BE2C (cell line): ENCODE measurements at places on chromosomes 16 and 17.

- no peak for DNase-seq
Observed at GRCh38 chr16:31016018-31016417, 5.6 kb upstream of the STX1B start.

DNA sequence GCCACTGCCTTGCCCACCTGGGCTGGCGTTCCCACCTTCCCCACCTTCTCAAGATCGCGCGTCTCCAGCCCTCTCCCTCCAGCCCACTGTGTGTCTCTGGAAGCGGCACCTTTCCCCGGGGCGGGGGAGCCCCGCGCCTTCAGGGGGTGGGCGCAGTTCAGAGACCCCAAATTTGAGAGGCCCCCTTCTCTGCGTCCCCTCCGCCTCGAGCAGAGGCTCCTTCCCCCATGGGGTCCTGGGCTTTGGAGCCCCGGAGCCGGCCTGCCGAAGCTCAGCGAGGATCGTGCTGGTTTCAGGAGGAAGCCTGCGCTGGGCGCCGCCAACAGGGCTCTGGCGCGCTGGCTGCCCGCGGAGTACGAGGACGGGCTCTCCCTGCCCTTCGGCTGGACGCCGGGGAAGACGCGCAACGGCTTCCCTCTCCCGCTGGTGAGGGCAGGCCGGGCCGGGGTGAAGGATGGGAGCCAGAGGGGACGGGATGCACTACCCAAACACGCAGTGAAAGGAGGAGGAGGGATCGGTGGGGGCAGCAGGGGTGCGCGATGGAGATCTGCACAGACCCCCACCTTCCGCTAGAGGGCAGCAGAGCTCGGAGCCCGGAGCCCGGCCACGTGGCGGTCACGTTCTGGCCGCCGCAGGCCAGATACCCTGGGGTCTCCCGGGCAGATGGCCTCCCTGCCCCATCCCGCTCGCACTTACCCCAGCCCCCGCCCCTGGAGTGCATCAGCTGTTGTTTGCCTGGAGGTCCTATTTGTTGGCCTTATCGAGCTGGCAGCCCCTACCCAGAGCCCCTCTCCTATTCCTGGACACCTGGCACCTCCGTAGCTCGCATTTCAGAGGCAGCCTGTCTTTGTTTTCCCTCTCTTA, 11.1 kb downstream of the LPO start:
- peak; percentile 71 for DNase-seq

GRCh38 chr17:7046127-7046724, 2.3 kb upstream of the SLC16A11 start:
- DNase-seq = no peak

GRCh38 chr17:55172612-55173011, 92.1 kb upstream of the HLF start:
- no peak for DNase-seq

DNA sequence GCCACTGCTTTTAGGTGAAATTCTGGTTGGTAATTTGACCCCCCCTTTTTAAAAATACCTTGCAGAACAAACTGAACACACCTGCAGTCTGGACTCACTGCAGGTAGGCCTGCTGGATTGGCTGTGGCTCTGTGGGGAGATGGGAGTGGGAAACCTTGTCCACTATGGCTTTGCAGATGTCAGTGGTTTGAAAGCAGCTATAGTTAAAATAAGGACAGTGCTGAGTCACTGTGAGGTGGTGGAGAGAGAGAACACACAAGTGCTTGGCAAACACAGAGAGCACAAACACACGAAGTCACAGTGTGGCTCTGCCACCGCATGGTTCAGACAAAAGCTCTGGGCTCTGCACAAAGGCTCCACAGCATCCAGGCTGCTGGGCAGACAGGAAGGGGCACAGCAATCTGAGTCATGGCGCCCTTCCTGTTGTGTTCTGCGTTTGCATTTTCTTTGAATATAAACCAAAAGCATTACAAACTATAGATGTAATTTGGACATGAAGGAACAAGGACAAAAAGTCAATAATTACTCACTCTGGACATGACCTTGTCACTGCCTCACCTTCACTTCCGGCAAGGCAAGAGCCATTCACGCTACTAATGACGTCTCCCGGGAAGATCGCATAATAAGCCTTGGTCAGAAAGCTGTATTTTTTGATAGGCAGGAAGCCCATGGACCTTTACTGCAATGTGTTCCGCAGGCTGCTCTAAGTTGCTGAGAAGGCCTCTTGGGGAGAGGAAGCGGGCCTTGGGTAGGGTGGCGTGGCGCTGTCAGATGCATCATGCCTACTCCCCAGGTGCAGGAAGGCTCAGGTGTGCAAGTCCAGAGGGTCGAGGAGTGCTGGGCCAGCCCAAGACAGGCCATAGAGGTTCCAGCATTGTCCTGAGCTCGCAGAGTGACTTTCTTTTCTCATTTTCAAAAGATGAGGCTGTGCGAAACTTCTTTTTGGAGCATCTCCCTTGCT, 60.1 kb upstream of the MED9 start:
- DNase-seq = no peak

DNA sequence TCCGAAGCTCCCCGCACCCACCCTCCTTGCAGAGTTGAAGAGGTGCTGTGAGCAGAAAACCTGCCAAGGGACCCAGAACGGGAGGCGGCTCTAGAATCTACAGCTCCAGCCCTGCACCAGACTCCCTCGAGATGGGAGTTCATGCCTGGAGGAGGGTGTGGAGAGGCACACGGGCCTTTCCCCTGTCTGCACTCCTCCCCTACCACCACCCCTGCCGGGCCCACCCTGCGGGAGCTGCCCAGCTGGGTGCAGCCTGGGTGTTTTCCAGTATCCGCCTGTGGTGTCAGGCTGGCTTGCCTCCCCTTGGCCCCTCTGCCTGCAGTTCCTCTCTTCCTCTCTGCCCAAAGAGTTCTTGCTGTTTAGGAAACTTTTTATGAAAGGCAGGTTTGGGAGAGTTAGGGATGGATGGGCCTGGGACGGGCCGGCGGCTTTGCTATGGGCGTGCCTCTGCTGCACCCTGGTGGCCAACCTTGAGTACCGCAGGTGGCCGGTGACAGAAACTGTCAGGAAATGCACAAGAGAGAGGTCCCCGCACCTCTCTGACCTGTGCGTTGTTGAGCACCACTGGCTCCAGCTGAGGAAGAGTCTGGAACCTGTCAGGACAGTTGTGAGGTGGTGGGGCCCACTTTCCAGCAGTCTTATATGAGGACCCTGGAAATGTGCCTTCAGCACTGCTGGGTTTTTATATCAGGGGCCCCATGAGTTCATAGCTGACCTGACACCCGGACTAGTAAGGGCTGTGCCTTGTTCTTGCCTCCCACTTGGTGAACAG, 354.1 kb downstream of the SEC14L1 start:
- peak; percentile 80 for DNase-seq

GRCh38 chr17:2875608-2876007, 79.4 kb downstream of the RAP1GAP2 start:
- no peak for DNase-seq

GRCh38 chr17:4110152-4110551, 32.7 kb downstream of the ZZEF1 start:
- no peak for DNase-seq

GRCh38 chr16:9922441-9922840, 259.8 kb downstream of the GRIN2A start:
- DNase-seq = no peak

DNA sequence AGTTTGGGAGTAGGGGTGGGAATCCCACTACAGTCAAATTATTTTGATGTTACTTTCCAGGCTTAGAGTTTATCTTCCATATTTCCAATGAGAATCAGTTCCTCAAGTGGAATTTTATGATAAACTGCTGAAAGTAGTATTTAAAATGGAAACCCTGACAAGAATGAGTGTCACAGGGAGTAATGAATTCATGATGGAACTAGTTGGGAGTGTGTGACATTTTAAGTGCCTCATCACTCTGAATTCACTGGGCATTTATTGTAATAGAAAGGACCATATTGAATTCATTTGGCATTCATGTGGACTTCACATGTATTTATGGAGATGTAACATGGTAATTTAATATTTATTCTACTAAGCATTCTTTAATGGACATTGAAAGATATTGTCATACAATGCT, 320.9 kb downstream of the CDH13 start:
- DNase-seq = no peak

- DNase-seq = no peak
Observed at GRCh38 chr16:79672524-79672923, 72.0 kb upstream of the MAF start.

GRCh38 chr17:55629995-55630394, 92.7 kb downstream of the TMEM100 start:
- no peak for DNase-seq

DNA sequence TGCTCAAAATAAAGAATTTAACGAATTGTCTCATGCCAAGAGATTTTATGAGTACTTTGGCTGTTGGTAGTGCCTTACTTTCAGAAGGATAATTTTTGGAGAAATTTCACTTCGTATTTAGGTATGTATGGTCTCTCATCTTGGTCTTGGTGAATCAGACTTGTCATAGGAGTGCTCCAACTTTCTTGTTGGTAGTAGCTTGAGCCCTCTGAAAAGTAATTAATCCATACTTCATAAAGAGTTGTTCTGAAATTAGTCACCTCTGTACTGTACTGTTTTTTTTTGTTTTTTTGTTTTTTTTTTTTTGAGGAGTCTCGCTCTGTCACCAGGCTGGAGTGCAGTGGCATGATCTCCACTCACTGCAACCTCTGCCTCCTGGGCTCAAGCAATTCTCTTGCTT, 11.6 kb downstream of the ZNRF1 start:
- DNase-seq = no peak

DNA sequence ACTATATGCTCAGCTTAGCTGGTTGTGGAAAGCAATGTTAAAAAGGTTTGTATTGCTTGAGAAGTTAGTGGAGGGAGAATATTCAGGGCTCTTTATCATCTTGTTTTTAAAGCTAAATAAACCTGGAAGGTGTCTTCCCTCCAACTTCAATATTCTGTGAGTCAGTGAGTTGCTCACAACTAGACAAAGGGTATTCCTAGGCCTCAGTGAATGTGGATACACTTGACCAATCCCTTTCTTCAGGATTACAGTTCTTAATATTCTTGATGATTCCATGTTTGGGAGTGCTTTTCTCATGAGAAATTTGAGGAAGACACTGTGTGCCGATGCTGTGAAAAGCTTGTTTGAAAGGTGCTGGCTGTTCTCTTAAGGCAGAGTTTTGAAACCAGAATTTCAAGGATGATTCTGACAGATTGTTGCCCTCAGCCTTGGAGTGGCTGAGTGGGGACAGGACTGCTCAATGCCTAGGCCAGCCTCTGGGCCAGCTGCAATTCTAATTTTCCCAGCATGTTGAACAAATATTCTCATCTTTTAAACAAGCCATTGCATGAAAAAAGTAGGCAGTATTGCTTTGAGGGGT, 30.1 kb downstream of the MAP2K4 start:
- no peak for DNase-seq

DNA sequence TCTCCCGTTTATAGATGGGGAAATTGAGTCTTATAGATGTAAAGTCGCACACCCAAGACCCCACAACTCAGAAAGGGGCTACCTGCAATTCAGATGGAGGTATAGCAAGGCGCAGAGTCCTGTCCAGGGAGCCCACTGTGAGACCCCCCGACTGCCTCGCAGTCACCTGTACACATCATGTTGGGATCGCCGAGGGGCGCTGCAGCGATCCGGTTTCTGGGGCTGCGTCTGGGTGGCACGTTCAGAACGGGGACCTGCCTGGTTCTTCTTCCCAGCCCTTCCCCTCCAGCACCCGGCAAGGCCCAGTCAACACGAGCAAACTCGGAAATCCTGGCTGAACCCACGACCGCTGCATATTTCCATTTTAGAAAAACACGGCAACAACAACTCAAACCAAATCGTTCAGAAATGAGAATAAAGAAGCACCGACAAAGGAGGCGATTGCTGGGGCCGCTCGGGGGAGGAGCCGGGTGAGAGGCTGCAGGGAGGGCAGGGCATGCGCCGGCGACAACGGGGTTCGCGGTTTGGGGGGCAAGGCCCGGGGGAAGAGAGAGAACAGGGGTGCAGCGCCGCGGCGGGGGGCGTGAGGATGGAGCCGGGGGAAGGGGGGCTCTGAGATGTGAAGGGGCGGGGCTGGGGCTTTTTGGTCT, 643 bp downstream of the HSDL1 start:
- peak; percentile 27 for DNase-seq

DNA sequence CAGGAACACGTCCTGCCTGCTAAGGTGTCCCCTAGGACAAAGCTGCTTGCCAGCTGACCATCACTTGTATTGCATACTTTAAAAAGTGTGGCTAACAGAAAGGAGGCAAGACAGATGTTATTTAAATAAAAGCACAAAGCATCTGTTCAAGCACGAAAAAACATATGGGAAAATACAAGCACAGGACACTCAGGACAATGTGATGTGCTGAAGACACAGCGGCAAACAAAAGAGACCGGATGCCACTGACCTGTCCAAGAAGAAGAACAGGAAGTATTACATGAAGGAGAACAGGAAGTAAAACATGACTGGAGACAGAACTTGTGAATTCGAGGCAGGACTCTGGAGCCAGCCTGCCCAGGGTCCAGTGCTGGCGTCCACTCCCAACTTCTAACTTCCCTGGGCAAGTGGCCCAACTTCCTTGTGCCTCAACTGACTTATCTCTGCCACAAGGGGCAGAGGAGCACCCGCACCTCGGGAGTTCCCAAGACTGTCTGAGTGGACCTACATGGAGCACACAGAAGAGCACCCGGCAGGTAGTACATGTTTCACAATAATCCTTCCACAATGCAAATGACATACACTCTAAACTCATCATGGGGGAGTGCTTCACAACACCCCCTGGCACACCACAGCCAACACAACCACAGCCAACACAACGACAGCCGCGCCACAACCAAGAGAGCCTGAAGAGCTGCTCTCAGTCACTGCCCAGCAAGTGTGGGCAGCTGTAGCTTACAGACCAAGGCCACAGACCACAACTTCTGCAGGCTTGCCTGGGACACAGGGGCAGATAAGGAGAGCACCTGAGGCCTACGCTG, 36.6 kb downstream of the ANKRD11 start:
- no peak for DNase-seq

DNA sequence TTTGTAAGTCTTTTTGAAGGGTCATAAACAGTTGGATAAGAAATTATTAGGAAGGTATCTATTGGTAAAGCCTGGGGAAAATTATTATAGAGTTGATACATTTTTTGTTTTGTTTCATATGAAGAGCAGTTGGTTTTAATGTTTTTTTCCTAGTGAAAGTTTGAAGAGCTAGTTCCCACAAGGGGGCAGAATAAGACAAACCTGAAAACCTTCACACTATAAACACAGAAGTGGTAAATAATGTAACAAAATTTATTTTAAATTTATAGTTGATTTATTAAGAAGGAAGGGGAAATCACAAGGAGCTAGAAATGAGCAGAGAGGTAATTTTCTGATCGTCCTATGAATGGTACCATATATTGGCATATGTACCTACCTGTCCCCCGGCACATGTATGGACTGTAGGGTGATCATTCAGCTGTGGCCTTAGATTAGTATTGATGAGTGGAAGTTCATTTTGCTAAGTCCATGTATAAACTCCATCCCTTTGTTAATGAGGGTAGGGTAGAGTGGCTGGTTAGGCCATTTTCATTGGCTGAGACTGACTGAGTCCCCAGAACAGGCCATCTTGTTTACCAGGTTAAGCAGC, 116.3 kb downstream of the TANC2 start:
- no peak for DNase-seq

GRCh38 chr17:76272541-76273444, 7.6 kb downstream of the UBALD2 start:
- no peak for DNase-seq

DNA sequence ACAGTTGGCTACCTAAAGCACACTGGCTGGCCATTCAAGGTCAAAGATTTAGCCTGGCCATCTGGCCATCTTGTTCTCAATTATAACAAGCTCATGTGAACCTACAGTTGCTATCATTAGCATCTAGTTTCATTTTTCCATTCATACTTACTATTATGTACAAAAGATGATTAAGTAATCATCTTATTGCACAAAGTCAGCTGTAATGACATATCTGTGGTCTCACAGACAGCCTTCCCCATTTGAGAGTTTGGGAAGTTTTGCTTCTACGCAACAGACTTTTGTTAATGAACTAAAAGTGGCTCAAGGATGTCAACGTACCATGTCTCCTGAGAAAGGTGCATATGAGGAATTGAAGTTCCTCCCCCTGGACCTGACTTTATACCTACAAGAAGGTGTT, 51.3 kb downstream of the HS3ST3B1 start:
- DNase-seq = no peak
